GM23338 (cell line): ENCODE measurements at places on chromosomes 2 and 18.

DNA sequence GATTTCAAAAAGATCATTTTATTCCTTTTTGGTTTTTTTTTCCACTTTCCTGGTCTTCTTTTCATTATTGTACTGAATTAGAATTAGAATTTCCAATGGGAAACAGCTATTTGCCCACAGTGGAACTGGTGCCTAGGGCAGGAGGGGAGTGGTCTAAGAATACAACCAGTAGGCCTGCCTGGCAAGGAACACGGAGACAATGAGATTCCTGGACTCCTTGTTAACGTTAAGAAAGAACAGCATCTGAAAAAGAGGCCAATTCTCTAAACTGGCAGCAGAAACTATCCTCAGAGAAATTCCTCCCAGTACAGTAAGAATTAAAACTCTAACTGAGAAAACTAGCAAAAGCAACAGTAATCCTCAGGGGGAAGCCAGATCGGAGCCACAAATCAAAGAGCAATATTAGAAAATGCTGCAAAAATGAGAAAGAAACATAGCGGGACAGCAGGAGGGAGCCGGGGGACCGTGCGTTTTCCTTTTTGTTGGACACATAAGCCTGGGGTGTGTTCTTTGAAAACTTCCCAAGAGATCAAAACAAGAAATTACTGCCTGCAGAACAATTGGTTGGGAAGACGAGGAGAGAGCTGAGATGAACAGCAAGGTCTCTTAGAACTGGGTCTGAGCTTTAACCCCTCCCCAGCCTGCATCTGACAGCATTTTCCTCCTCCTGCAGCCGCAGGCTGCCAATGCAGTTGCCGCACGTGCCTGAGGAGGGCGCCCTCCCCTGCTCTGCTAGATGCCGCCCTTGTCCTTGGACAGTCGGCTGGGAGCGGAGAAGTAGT lies 776.0 kb downstream of the TSN start:
- peak; percentile 86 for DNase-seq

DNA sequence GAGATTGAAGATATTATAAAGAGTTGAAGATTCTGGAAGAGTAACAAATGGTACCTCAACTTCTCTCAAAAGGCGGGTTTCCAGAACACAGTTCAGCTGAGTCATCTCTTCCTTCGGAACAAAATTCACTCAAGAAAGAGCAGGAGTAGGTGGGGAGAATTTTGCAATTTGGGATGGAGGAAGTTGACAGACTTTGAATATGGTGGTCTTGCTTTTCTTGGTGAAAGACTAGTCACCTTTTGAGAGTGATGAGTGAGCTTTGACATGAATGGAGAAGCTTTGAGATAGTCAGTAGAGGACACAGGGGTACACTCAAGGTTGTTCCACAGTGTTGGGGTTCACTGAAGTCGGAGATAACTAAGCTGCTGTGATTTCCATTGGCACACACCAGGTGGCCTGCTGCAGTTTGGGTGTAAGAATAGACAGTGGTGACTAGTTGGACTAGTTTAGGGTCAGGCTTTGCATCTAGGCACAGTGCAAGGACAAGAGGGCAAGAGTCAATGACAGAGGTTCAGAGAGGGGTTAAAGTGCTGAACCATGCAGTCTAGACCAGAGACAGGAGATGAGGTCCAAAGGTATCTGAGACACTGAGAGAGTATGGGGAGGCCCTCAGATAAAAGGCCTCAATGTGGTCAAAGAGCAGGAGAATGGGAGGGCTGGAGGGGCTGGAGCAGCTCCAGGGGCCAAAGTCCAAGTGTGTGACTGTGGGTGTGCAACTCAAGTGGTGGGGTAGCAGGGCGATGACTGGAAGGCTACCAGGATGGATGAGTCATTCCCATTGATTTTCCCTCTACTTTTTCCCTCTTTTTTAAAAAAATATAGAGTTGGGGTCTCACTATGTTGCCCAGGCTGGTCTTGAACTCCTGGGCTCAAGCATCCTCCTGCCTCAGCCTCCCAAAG lies 7.7 kb downstream of the CCL20 start:
- no peak for DNase-seq

GRCh38 chr2:42618116-42618515 lies 49.7 kb downstream of the MTA3 start:
- no peak for DNase-seq

GRCh38 chr2:237872178-237872887 lies 12.9 kb downstream of the RAMP1 start:
- no peak for DNase-seq

GRCh38 chr18:532018-532417 lies 31.5 kb upstream of the COLEC12 start:
- DNase-seq = no peak

GRCh38 chr2:168037778-168038177 lies 209.6 kb downstream of the STK39 start:
- DNase-seq = no peak

GRCh38 chr18:39806525-39806924 lies 2148.5 kb upstream of the PIK3C3 start:
- no peak for DNase-seq

GRCh38 chr2:136798766-136799165 lies 33.4 kb downstream of the THSD7B start:
- DNase-seq = no peak

DNA sequence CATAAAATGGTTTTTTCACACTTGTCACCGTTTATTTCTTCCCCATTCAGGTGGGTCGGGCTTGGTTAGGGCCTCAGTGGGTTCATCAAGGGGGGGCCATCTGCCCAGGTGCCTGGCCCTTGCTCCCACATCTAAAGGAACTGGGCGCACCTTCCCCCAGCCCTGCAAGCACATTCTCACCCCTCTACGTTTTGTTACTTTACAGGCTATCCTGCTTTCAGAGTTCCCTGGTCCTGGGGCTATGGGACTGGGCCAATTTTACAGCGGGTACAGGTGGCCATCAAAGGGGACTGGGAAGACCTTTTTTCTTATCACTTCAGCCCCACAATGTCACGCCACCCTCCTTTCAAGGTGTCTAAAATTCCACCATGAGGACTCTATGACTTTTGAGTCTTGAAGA lies 71.8 kb upstream of the HAAO start:
- no peak for DNase-seq

GRCh38 chr18:27668158-27668557 lies 483.1 kb upstream of the CHST9 start:
- no peak for DNase-seq

- DNase-seq = no peak
These were observed 189.6 kb downstream of the TXNL1 start for GRCh38 chr18:56448751-56449150.

DNA sequence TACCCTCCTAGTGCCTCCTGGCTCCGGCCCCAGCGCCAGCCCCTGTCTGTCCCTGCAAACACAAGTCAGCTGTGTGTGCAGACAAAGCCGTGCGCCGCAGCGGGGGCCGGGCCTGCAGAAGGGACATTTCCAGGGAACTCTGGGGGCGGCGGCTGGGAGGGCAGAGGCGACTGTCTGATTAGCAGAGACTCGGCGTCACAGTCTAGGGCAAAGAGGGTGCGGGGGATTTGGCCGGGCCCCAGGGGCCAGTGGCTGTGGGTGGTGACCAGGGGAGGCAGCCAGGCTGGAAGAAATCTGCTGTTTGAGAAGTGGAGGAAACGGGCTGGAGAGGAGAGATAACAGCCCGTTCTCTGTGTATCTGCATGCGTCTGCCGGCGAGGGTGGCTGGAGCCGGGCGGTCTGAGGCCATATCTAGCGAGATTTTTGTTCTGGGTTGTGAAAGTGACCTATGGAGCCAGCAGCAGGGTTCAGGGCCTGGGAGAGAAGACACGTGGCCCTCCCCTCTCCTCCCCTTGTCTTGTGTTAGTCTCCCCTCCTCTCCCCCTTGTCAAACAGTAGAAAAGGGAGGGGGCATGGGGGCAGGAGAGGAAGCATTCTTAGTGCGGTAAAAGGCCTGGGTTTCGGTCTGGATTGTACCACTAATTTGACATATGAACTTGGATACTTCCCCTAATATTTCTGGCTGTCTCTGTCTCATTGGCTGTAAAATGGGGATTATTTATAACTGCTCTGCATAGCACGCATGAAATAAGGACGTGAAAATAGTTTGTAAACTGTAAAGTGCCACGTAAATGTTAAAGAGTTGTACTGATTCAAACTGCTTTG lies 169.4 kb downstream of the SMAD7 start:
- peak; percentile 21 for DNase-seq

- peak; percentile 26 for DNase-seq
These were observed 52.4 kb downstream of the USP14 start for GRCh38 chr18:210733-211132.

- DNase-seq = no peak
These were observed 48.8 kb upstream of the LPIN2 start for GRCh38 chr18:3061581-3062312.

DNA sequence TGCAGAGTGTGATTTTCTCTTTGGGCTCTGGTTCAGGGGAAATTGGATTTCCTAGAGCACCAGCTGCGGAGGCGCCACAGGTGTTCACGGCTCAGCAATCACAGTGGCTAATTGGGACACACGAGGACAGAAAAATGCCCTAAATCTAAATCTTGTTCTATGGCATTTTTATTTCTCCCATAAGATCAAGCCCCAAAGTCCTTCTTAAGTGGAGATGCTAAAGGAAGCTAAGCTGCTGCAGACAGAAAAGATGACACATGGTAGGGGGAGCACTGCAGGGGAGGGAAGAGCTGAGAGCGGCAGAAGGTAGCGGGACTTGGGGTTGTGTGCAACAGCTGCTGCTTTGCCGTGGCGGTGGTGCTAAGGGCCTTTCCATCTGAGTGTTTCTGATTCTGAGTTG lies 280.6 kb downstream of the MYT1L start:
- DNase-seq = no peak

DNA sequence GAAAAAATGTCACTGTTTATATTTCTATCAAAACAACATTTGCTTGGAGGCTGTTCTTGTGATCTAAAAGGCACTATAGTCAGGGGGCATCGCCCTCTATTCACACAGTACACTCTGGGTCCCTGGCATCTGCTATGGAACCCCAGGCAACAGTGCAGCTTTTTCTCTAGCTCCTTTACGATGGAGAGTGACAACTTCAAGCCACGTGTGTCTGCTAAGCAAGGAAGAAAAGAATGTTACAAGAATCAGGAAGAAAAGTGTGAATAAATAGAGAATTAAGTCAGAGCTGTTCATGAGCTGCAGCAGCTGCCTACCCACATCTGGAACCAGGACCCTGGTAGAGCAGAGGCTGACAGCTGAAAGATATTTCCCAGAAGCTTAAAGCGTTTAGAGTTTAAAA lies 11.2 kb downstream of the RND3 start:
- no peak for DNase-seq

- DNase-seq = peak; percentile 5
These were observed 38.0 kb downstream of the DCDC2C start for GRCh38 chr2:3741396-3741795.

GRCh38 chr2:236505648-236506047 lies 64.0 kb upstream of the ACKR3 start:
- no peak for DNase-seq

GRCh38 chr2:36427790-36428243 lies 72.2 kb downstream of the CRIM1 start:
- no peak for DNase-seq

DNA sequence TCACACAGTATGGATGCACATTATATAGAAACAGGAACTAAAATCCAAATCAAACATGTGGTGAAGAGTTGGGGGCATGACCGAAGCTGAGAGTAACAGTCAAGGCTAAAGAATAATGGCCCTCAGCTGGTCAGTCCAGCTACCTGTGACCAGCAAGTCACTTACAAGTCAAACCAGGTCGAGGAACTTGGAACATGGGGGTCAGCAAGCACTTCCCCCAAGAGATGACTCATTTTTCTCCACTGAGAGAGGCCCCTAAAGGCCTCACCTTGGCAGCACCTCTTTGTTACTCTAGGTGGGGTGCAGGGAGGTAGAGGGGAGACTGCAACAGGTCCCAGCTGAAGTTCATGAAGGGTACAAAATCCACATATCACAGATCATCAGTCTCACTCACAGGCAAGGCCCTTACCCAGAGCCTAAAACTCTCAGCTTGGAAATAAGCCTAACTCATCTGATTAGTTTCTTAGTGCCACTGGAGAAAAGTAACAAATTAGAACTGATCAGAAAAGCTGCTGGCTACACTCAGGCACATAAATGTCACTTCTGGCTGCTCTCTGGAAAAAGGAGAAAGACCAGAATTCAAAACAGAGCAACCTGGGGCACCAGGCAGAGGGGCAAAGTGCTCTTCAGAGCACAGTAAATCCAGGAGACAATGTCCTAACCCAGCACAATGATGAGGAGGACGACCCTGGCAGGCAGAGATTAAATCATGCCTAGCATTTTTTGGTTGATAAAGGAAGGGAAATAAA lies 4.0 kb downstream of the SDC1 start:
- no peak for DNase-seq

GRCh38 chr2:176727696-176728095 lies 458.5 kb downstream of the MTX2 start:
- no peak for DNase-seq

GRCh38 chr18:61502472-61502871 lies 169.2 kb downstream of the CDH20 start:
- DNase-seq = peak; percentile 84

GRCh38 chr2:212770240-212770639 lies 231.6 kb upstream of the ERBB4 start:
- DNase-seq = peak; percentile 7

DNA sequence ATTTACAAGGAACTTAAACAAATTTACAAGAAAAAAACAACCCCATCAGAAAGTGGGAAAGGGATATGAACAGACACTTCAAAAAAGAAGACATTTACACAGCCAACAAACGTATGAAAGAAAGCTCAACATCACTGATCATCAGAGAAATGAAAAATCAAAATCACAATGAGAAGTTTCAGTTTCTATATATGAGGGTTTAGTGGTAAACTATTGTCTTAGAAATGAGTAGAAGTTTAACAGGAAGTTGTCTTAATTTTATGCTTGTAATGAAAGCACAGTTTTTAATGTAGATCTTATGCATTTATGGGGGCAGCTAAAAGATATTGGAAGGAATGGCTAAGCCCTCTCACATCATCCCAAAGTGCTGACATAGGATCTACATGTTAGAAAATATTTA lies 325.4 kb downstream of the ERBB4 start:
- no peak for DNase-seq

DNA sequence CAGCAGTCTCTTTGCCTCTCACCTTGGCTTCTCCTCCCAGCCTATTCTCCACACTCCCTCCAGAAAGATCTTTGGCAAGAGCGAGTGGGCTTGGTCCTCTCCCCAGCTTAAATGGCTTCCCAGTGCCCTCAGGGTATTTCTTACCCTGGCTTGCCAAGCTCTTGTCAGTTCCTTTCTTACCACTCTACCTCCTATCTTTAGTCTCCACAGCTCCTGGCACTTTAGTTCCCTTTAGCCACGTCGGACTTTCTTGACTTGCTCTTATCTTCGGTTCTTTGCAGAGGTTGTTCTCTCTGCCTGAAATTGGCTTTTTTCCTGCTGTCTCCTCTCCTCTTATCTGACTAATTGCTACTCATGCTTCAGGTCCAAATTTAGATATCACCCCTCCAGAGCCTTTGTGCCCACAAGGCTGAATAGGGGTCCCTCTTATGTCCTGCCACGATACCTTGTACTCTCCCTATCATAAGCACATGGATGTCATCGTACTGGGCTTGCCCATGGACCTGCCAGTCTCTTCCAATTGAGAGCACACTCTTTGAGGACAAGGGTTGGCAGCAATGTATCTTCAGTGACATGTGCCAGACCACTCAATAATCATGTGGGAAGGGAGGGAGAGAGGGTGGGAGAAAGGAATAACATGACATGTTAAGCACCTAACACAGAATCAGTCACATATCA lies 131.7 kb upstream of the CTAGE1 start:
- no peak for DNase-seq
